ENCODE measurements at places on chromosomes 6 and 20.

DNA sequence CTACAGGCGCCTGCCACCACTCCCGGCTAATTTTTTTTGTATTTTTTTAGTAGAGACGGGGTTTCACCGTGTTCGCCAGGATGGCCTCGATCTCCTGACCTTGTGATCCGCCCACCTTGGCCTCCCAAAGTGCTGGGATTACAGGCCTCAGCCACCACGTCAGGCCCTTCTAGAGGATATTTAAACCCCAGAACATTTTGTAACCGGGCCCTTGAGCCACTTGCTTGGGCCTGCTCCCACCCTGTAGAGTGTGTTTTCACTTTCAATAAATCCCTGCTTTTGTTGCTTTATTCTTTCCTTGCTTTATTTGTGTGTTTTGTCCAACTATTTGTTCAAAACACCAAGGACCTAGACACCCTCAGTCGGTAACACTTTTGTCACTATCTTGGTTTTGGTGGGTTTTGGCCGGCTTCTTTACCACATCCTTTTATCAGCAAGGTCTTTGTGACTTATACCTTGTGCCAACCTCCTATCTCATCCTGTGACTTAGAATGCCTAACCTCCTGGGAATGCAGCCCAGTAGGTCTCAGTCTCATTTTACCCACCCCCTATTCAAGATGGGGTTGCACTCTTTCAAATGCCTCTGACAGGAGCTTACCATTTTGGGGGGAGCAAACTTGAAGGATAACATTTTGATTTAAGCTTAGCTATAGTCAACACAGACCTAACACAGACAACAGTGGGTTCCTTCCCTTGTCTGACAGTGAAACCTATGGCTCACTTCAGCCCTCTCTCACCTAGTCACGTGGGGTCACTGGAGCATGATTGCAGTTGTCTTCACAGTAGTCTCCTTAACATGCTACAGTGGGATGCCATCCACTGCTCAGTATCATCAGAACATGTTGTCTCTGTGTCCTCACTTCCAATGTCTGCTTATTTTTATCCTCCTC lies 27.9 kb upstream of the KIF6 start:
- H3K36me3 ChIP-seq = no peaks in the 10 kb centered on the region
- H3K4me3 ChIP-seq = no peak overlapping the region
- peaks cover 12% of the 10 kb centered on the region for H3K27me3 ChIP-seq

GRCh38 chr6:89655122-89655521 lies 16.6 kb upstream of the LYRM2 start:
- H3K36me3 ChIP-seq = peaks cover 5% of the 10 kb centered on the region
- H3K4me1 ChIP-seq = peaks cover 2% of the 10 kb centered on the region
- no peak overlapping the region for H3K27ac ChIP-seq
- no peaks in the 10 kb centered on the region for H3K27me3 ChIP-seq
- DNase-seq = no peak

DNA sequence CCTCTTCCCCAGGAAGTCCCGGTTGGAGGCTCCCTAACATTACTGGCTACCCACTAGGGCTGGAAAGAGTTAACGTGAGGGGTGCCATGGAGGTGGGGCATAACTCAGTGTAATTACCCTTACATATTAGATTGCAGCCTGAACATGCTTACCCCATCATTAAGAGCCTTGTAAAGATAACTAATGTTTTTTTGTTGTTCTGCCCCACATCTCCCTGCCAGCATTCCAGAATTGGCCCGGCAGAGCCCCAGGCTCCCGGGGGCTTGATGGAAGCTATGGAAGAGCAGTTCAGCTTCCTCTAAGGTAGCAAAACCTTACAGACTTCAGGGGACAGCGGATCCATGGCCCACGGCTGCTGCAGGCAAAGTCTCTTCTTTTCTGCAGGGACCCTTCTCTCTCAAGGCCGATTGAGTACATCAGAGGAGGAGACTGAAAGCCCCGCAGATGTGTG lies 166.1 kb upstream of the FOXQ1 start:
- no peaks in the 10 kb centered on the region for H3K4me1 ChIP-seq
- peaks cover 44% of the 10 kb centered on the region for H3K27me3 ChIP-seq
- no peak overlapping the region for H3K4me3 ChIP-seq

- H3K27ac ChIP-seq = peak overlapping the region; percentile 4
- H3K36me3 ChIP-seq = peaks cover 31% of the 10 kb centered on the region
- DNase-seq = no peak
- H3K4me1 ChIP-seq = peaks cover 19% of the 10 kb centered on the region
These were observed 48.0 kb downstream of the NCOA3 start for GRCh38 chr20:47549671-47550070.

GRCh38 chr6:131995917-131996316 lies 44.7 kb upstream of the CCN2 start:
- no peak overlapping the region for H3K4me3 ChIP-seq
- H3K36me3 ChIP-seq = no peaks in the 10 kb centered on the region
- H3K27me3 ChIP-seq = peaks cover 2% of the 10 kb centered on the region
- H3K4me1 ChIP-seq = peaks cover 4% of the 10 kb centered on the region
- DNase-seq = no peak
- no peak overlapping the region for H3K27ac ChIP-seq

- H3K36me3 ChIP-seq = no peaks in the 10 kb centered on the region
- H3K4me1 ChIP-seq = peaks cover 20% of the 10 kb centered on the region
- H3K27ac ChIP-seq = no peak overlapping the region
- peaks cover 8% of the 10 kb centered on the region for H3K27me3 ChIP-seq
- no peak overlapping the region for H3K4me3 ChIP-seq
These were observed 103.7 kb downstream of the TOX2 start for GRCh38 chr20:44018259-44018941.

- no peak overlapping the region for H3K27ac ChIP-seq
- H3K36me3 ChIP-seq = peaks cover 51% of the 10 kb centered on the region
- peaks cover 34% of the 10 kb centered on the region for H3K4me1 ChIP-seq
- no peak overlapping the region for H3K4me3 ChIP-seq
- H3K27me3 ChIP-seq = no peaks in the 10 kb centered on the region
- DNase-seq = no peak
These were observed 81.9 kb downstream of the GJA10 start for GRCh38 chr6:89975991-89976693.

- no peaks in the 10 kb centered on the region for H3K27me3 ChIP-seq
- no peak overlapping the region for H3K4me3 ChIP-seq
- peaks cover 76% of the 10 kb centered on the region for H3K4me1 ChIP-seq
- H3K27ac ChIP-seq = peak overlapping the region; percentile 95
- no peak for DNase-seq
- H3K36me3 ChIP-seq = peaks cover 22% of the 10 kb centered on the region
These were observed 22.0 kb downstream of the RANBP9 start for GRCh38 chr6:13689511-13690256.

GRCh38 chr6:20632696-20633095 lies 98.4 kb downstream of the CDKAL1 start:
- no peak overlapping the region for H3K27ac ChIP-seq
- no peaks in the 10 kb centered on the region for H3K27me3 ChIP-seq
- peaks cover 18% of the 10 kb centered on the region for H3K36me3 ChIP-seq
- H3K4me3 ChIP-seq = no peak overlapping the region
- peaks cover 40% of the 10 kb centered on the region for H3K4me1 ChIP-seq

DNA sequence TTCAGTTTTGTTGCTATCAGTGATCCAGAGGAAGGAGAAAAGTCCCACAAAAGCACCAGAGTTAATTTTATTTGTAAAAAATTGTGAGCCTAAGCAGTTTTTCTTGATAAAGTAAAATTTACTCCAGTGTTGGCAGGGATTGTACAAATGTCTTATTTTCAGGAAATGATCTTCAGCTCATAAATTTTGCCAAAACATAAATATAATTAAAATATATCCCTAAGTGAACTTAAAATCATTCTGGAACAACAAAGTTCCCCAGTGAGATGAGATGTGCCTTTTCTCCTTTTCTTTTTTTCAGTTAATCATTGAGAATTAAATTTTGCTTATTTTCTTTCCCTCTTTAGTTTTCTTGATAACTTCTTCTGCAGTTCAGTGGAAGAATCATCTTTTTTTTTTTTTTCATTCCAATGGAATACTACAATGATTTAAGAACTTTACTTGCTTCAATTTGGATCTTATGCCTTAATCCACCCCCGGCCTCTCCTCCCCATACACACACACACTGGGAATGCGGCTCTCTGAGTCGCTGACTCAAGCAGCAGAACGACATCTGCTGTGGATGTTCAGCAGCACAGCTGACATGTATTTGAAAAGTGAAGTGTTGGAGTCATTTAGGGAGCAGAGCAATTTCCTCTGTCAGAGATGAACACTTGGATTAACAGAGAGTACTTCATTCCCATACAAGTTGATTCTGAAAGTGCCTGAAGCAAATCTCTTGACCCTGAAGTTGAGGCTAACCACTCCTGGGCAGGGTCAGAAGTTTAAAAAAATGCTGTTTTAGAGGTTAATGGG lies 27.7 kb upstream of the LAMA4 start:
- H3K4me1 ChIP-seq = peaks cover 19% of the 10 kb centered on the region
- H3K36me3 ChIP-seq = no peaks in the 10 kb centered on the region
- no peak for DNase-seq
- no peak overlapping the region for H3K4me3 ChIP-seq
- H3K27me3 ChIP-seq = peaks cover 30% of the 10 kb centered on the region
- no peak overlapping the region for H3K27ac ChIP-seq

GRCh38 chr20:37398750-37399621 lies 53.0 kb downstream of the SRC start:
- H3K27ac ChIP-seq = no peak overlapping the region
- no peak for DNase-seq
- no peak overlapping the region for H3K4me3 ChIP-seq
- H3K27me3 ChIP-seq = no peaks in the 10 kb centered on the region
- no peaks in the 10 kb centered on the region for H3K4me1 ChIP-seq

DNA sequence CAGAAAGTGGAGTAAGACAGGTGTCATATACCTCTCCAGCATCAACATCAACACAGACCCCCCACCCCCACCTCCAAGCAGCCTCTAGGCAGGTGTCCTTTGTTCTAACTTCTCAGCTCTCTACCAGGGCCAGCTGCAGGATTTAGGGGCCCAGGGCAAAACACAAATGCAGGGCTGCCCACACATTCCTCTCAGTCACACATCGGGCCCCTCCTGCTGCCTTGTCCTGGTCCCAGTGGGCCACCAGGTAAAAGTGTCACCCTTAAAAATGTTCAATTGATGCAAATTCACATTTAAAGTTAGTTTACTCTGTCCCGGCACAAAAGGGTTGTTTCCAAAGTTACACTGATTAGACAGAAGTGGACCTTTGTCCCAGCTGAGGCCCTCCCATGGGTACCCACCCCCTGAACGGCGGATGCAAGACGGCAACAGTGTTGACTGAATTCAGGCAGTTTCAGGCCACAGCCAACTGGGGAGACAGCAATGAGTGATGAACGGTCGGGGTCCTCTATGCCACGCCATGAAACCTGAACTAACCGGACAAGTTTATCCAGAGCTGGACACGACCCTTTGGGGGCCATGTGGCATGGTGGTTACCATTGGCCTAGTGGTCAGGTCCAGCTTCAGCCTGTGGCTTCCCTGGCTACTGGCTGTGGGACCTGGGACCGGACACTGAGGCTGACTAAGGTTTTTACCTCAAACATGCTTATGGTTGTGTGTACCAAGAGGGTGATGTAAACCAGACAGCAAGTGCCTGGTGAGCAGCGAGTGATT lies 52.2 kb upstream of the UNC93A start:
- H3K4me3 ChIP-seq = no peak overlapping the region
- no peaks in the 10 kb centered on the region for H3K4me1 ChIP-seq
- H3K36me3 ChIP-seq = no peaks in the 10 kb centered on the region
- peaks cover 8% of the 10 kb centered on the region for H3K27me3 ChIP-seq

DNA sequence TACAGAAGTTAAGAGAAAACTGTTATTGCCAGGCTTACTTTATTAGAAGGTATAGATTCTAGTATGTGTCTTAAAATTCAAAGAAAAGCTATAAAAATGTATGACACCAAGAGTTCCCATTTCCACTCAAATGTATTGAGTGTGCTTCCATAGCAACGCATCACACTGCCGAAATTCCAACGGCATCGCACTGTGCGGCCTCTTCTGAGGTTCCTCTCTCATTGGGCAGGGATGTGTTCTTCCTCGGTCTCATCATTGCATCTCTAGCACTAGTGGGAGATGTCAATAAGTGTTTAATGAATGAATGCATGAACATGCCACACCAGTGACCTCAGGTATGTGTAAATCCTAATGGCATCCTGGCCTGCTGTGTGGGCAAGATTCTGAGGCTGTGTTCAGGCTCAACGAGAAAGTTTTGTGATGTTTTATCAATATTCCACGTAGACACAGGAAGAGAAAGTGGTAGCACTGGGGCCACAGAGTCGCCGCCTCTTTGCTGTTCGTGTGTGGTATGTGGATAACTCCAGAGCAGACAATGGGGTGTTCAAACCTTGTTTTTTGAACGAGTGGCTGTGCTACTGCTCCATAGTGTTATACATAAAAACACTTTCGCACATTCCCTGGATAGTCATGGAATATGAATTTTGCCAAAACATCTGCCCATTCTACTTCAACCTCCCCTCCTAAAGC lies 171.6 kb downstream of the ADGB start:
- no peak for DNase-seq
- peak overlapping the region; percentile 83 for H3K4me3 ChIP-seq
- H3K36me3 ChIP-seq = no peaks in the 10 kb centered on the region
- peaks cover 20% of the 10 kb centered on the region for H3K4me1 ChIP-seq
- H3K27ac ChIP-seq = peak overlapping the region; percentile 57
- no peaks in the 10 kb centered on the region for H3K27me3 ChIP-seq

- H3K27ac ChIP-seq = peak overlapping the region; percentile 96
- H3K4me1 ChIP-seq = peaks cover 46% of the 10 kb centered on the region
- H3K36me3 ChIP-seq = no peaks in the 10 kb centered on the region
- no peaks in the 10 kb centered on the region for H3K27me3 ChIP-seq
- DNase-seq = no peak
These were observed 611 bp upstream of the TMEM217 start for GRCh38 chr6:37258405-37259105.

GRCh38 chr6:139262519-139263300 lies 29.1 kb downstream of the TXLNB start:
- H3K4me3 ChIP-seq = peak overlapping the region; percentile 66
- no peaks in the 10 kb centered on the region for H3K27me3 ChIP-seq
- H3K4me1 ChIP-seq = peaks cover 23% of the 10 kb centered on the region
- peak overlapping the region; percentile 77 for H3K27ac ChIP-seq
- H3K36me3 ChIP-seq = no peaks in the 10 kb centered on the region

DNA sequence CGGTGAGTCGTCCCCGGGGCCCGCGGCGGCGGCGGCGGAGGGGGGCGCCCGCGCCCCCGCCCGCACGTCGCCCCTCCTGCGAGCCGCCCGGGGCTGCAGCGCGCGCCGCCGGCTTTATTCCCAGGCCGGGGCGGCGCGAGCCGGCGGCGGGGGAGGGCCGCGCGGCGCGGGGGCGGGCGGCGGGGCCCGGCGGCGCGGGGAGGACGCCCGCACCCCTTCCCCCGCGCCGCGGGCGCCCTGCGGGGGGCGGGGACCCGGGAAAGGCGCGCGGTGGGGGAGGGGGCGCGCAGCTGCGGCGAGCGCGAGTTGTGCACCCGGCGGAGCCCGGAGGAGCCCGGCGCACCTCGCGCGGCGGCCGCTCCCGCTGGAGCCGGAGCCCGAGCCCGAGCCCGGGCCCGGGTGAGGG lies 646 bp downstream of the HMGA1 start:
- H3K4me1 ChIP-seq = peaks cover 16% of the 10 kb centered on the region
- H3K27me3 ChIP-seq = no peaks in the 10 kb centered on the region
- no peak overlapping the region for H3K27ac ChIP-seq
- H3K4me3 ChIP-seq = peak overlapping the region; percentile 97
- no peaks in the 10 kb centered on the region for H3K36me3 ChIP-seq
- DNase-seq = no peak

DNA sequence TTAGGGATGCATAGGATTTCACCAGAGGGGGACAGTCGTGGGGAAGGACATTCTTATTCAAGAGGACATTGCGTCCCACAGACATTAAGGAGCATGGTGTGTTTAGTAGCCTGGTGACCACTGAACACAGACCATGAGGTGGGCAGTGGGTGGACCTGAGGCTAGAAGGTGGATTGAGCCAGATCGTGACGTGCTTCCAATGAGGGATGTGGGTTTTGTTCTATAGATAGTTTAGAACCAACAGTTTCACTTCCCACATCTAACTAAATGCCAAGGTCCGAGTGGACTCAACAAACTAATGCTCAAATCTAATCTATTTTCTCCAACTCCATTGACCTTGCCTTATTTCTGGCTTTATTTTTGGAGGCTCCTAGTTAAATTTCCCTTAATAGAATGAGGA lies 58.5 kb downstream of the OGFRL1 start:
- peaks cover 5% of the 10 kb centered on the region for H3K27me3 ChIP-seq
- DNase-seq = no peak
- no peak overlapping the region for H3K27ac ChIP-seq
- H3K4me1 ChIP-seq = no peaks in the 10 kb centered on the region
